ENCODE measurements at places on chromosomes 5 and 9.

GRCh38 chr5:74384851-74385250 lies 255.7 kb downstream of the ENC1 start:
- DNase-seq = no peak

DNA sequence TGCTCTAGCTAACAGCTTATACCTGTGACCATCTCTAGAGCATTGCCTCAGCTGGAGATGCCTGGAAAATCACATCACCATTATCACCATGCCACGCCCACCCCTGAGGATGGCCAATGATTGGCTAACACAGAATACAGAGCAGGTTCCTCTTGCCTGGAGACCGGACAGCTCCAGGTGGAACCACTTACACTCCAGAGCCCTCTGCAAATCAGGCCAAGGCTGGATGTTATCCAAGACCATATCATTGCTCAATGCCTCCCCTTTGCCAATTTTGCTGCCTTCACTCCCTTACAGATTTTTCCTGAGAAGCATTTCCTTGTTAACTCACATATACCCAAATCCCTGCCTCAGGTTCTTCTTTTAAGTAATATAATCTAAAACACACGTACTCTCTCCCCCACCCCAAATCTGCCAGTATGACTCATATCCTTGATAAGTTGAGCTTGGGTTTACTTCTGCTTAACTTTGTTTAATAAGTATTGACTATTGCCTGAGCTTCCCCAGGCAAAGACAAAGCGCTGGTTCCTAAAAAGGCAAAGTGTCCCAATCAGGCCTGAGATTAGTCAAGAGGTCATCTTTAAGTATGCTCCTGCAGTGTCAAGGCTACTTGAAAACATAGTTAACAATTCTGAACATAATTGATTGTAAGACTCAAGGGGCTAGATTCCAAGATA lies 309.6 kb downstream of the EPB41L4A start:
- no peak for DNase-seq

DNA sequence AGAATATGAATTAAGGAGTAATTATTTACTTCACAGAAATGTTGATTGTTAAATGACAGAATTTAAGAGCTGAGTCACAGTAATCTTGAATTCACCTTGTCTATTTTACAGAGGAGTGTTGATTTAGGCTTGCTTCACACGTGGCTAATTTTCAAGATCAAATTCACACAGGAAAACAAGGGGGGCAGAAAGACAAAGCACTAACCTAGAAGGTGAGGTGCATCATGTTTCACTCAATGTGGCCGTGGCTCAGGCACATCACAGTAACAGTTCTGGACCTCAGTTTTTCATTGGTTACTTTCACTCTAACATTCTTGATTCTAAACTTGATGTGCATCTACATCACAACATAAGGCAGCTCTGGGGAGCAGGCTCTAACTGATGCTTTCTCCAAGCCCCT lies 69.6 kb upstream of the GNAQ start:
- no peak for DNase-seq

GRCh38 chr5:106720367-106720766 lies 950.4 kb downstream of the EFNA5 start:
- no peak for DNase-seq

- no peak for DNase-seq
These were observed 30.6 kb downstream of the NKX2-5 start for GRCh38 chr5:173204185-173204979.
